ENCODE measurements at places on chromosomes 11 and 22.

DNA sequence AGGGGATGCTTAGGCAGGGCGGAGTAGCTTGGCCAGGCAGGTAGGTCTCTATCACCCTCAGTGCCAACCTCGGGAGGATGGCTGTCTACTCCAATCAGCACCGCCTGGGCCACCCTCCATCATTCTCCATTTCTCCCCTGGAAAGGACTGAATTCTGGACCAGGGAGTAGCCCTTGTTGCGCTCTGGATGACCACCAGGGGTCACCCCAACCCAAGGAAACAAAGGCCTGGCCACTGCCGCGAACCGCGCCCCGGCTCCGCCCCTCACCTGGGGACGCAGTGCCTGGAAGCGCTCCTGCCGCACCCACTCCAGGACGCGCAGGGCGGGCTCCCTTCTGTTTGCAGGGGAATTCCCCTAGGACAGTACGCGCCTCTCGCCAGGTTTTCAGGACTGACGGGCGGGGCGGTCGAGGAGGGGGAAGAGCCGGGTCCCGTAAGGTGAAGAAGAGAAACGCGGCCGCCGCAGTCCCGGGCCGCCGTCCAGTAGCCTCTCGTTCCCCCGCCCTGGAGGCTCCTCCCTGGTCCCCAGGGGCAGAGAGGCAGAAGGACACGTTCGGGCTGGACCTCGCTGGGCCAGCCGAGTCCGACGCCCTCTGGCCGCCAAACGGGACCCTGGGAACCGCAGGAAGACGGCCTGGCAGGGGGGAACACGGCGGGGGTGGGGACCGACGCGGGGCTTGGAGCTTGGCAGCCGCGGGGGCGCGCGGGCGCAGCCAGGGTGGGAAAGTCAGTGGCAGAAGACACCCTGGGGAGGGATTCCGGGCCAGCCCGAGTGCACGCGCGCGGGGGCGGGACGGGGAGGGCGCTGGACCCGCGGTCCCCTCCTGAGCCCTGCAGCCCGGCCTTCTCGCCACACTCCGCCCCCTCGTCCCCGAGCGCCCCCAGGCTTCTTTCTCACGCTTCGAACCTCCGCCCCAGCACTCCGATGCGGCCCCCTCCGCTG is 7.1 kb downstream of the SCN4B start:
- DNase-seq: peak; percentile 86

GRCh38 chr11:479311-479710 is 27.7 kb downstream of the RNH1 start:
- no peak for DNase-seq

GRCh38 chr11:115530752-115531151 is 26.5 kb upstream of the CADM1 start:
- no peak for DNase-seq

GRCh38 chr11:75315439-75315805 is 36.0 kb downstream of the ARRB1 start:
- no peak for DNase-seq

GRCh38 chr11:28049338-28050216 is 58.4 kb downstream of the KIF18A start:
- no peak for DNase-seq

DNA sequence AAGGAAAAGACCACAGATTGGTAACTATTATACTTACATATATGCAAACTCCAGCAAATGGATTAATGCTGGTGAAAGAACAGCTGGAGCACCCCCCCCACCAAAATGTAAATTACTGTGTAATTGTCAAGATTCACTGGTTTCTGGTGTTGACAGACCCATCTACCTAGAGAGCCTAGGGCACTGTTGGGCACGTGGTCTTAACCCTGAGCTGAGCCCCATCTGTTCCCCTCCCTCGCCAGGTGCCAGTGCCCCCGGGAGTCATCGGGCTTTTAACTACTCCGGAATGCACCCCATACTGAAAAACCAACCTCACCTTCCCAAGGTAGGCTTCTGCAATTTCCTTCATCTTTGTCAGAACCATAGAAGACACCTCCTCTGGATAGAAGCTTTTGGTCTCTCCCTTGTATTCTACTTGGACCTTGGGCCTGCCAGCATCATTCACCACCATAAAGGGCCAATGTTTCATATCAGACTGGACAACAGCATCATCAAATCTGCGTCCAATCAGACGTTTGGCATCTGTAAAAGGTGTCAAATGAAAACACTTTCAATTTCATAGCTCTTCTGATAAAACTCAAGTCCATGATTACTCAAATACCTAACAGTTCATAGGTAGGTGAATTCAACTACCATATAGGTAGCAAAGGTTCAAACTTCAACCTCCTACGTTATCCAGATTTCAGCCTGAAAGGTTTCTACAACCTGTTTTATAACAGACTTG is 1.5 kb downstream of the HSPA8 start:
- DNase-seq: no peak

DNA sequence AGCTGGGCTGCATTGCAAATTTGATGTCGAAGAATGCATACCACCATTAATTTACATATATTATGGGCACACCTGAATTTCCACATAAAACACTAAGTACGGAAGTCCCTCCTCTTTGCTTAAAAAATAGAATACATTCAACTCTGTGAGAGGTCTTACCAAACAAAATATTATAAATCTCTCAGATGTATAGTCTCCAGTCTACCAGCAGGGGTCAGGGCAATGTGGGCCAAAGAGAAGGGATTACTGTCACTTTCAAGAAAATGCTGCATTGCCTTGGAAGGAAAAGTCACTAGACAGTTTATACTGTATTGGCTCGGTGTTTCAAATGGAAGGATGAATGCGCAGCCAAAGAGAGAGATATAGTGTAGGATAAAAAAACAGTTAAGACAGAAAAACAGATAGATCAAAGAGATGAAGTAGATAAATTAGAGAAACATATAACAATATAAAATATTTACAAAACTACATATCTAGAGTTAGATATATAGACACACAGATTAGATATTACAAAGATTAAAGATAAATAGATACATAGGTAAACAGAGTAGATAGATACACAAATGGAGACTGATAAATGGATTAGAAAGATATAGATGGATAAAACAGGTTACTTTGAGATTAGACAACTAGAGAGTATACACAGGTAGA is 20.9 kb downstream of the SERGEF start:
- peak; percentile 10 for DNase-seq

- DNase-seq: no peak
Observed at GRCh38 chr11:103897160-103897936, 139.1 kb upstream of the DDI1 start.

DNA sequence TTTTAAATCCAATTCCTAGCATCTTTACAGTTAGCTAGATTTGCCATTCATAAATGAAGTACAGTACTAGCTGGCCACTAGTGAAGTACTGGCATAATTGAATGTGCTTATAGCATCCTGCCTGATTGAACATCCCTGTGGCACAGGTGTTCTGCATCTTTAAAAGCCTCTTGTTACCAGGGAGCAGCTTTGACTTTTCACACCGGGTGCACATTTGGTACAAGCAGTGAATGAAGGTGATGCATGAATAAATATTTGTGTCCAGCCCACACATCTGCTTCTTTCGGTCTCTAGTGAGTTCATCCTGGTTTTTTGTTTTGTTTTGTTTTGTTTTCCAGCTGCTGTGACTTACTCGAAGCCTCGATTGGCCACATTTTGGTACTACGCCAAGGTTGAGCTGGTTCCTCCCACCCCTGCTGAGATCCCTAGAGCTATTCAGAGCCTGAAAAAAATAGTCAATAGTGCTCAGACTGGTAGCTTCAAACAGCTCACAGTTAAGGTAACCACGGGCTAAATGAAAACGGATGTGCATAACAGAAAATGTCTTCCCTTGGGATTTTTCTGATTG is 5.3 kb downstream of the ATP5MG start:
- DNase-seq: no peak

GRCh38 chr11:2551131-2551530 is 106.3 kb downstream of the KCNQ1 start:
- DNase-seq: no peak

GRCh38 chr11:113773092-113773415 is 438 bp downstream of the ZW10 start:
- no peak for DNase-seq

GRCh38 chr11:108797578-108798100 is 132.8 kb downstream of the DDX10 start:
- no peak for DNase-seq

DNA sequence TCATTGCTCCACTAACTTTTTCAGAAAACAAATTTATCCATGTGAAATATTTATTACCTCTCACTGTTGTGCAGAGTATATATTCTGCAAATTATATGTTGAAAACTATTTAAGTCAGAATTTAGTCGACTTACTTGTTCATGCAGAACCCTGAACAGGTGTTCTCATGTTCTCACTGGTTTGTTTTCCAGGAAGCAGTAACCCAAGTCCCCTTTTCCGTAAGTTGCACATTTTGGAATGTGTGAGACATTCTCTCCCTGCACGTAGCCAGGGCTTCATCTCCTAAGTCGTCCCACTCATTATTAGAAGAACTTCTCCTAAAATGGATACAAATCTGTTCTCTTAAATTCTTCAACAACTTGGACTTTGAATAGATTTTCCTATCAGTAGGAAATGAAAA is 524.9 kb downstream of the CNTN5 start:
- DNase-seq: no peak

- no peak for DNase-seq
Observed at GRCh38 chr11:96026310-96026709, 102.4 kb upstream of the MTMR2 start.

DNA sequence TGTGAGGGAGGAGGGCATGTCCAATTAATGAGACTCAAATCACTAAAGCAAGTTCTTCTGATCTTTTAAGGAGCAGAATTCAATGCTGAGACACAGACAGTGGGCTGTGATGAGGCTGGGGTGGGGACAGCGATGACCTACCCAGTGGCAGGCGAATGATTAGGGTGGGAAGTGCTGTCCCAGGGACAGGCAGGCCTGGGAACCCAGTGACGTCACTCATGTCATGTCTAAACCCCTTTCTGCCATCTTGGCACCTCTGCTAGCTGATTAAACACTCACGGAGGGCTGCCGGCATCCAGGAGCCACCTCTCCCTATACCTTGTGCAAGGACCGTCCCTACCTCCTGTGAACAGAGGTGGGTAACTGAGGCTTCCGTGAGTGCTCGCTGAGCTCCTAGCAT is 1235.2 kb downstream of the TBC1D22A start:
- no peak for DNase-seq

DNA sequence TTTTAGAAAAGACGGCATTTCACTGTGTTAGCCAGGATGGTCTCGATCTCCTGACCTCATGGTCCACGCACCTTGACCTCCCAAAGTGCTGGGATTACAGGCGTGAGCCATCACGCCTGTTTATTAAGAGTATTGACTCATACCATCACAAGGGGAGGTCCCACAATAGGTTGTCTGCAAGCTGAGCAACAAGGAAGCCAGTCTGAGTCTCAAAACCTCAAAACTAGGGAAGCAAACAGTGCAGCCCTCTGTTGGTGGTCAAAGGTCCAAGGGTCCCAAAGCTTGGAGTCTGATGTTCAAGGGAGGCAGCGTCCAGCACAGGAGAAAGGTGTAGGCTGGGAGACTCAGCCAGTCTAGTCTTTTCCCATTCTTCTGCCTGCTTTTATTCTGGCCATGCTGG is 32.8 kb upstream of the LDLRAD3 start:
- no peak for DNase-seq

GRCh38 chr11:6319704-6320410 is 444 bp downstream of the CAVIN3 start:
- DNase-seq: no peak

DNA sequence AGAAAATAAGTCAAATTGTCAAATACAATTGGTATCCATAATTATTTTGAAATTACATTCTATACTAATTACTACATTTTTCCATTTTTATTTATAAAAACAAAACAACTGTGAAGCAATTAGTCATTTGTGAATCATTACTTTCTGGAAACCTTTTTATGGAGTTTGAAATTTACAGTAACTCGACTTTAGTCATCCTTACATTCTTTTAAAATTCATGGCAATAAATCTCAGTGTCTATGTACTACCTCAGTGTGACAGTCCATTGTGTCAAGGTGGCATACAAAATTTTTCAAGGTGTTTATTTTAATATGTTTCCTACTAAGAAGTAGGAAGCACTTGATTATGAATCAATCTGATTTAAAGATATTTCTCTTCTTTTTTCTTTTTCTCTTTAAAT is 1949.4 kb upstream of the RAG2 start:
- no peak for DNase-seq

- DNase-seq: peak; percentile 21
Observed at GRCh38 chr11:45233121-45233803, 52.9 kb downstream of the SYT13 start.

GRCh38 chr11:130071211-130071712 is 1.6 kb downstream of the APLP2 start:
- no peak for DNase-seq

GRCh38 chr11:19499999-19500398 is 212.6 kb upstream of the NAV2 start:
- DNase-seq: no peak

DNA sequence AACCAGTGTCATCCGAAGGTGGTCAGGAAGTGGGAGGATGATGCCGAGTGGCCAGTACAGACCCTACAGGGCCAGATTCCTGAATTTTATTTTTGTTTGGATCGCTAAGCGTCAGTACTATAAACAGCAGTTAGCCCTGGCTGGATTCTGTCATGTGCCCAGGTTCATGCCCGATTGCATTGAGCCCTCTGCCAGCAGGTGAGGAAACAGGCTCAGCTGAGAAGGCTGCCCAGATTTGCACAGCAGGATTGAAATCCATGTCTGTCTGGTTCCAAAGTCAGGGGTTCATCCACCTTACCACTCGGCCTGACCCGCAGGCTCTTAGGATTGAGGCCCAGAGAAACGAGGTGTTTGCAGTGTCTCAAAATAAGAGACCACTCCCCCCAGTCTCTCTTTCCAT is 9.1 kb upstream of the TBC1D22A start:
- no peak for DNase-seq

DNA sequence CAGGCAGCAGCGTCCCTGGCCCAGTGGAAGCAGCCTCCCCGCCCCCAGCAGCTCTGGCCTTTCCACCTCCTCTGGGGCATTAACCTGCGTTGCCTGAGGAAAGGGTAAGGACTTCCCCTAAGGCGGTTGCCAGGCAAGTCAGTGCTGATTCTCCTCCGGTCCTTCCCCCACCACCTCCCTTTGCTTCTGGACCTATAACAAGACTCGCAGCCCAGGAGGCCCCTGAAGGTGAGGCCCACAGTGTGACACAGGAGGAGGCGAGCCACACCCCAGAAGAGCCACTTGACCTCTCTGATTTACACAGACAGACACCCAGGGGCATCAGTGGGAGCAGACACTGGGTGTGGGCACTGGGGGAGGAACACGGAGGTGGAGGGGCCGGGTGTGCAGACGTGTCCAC is 35.4 kb downstream of the ASCL2 start:
- no peak for DNase-seq

DNA sequence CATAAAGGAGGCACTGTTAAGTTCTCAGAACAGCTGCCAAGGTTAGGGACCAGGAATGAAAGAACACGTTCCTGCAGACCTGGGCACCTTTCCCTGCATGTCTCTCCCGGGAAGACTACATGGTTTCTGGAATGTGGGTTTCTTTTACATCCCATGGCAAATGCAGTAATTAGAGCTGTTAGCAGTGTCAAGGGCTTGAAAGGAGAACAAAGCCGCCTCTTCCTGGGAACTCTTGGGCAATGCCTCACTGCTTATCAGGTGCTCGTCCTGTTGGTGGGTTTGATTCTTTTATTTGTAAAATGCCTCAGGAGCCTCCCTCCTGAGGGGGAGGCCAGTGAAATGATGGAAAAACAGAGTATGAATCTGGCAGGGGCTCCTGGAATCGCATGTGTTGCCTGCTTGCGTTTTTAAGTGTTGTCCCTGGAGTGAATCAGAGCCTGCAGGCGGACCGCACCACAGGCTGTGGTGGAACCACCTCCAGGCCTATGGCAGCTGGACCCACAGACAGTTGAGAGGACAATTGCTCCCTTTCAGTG is 723 bp upstream of the C22orf31 start:
- no peak for DNase-seq
